ENCODE measurements at places on chromosomes 1 and 21.
A peak's percentile ranks its signal among the peaks of the same experiment; 100 is the strongest.

GRCh38 chr1:229344937-229345684 is 2.3 kb upstream of the CCSAP start:
- no peak for DNase-seq

DNA sequence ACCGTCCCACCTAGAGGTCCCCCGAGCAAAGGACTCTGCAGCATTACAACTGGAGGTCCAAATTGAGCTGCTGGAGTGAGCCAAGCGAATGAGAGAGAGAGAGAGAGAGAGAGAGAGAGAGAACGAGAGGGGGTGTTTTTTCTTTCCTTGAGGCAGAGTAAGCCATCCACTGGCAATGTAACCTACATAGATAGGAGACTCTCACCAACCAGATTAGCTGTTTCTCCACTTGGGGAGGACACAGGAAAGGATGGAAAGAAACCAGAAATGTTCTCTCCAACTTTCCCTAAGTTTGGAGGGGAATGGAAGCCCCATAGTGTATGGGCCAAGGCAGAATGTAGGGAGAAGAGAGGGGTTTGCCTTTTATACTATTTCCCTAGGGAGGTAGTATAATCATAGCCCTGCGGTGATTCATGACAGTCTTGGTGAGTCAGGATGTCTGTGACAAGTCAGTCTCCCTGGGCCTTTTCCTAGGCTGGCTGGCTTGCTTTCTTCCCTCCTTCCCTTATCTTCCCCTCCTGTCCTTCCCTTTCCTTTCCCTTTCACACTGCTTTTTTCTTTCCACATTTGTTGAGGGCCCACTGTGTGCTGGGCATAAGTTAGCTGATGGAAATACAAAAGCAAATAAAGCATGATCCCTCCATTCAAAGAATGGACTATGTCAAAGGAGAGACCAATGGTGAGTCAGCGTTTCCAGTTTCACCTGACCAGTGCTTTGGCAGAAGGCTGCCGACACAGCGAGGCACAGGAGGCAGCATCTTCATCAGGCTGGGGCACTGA is 7.1 kb downstream of the FNDC7 start:
- no peak for DNase-seq

DNA sequence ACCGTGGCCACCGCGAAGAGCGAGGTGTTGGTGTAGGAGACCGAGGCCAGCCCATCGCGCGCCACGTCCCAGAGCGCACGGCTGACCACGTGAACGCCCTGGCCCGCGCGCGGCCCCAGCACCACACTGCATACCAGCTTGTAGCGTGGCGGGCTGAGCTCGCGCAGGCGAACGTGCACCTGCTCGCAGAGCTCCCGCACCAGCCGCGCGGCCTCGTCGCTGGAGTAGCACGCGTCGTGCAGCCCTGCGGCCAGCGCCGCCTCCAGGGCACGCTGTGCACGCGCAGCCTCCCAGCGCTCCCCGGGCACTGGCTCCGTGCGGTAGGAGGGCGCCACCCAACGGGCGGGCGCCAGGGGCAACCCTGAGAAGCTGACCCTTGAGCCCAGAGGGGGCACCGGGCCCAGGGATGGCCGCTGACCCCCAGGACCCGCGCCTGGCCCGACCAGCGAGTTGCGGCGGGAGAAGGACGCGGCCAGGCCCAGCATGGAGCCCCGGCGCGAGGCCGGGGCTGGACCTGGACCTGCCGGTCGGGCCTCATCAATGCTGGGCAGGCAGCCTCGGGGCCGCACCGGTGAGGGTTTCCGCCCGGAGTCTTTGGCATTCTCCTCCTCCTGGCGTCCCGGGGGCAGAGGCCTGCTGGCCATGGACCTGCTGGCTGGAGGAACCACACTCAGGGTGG is 987 bp downstream of the DYNLT4 start:
- DNase-seq: no peak

DNA sequence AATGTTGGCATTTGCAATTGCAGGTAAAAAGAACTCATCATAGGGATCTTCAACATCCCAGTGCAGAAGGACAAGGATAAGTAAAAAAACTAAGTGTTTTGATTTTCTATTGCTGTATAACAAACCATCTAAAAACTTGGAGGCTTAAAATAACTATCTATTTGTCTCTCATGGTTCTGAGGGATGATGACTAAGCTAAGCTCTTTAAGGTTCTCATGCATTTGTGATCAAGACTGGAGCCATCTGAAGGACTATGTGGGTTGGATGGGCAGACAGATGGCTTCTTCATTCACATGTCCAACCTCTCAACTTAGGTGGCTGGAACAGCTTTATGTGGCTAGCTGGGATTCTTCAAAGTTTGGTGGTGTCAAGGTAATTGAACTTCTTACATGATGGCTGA is 51.5 kb downstream of the RPL5 start:
- DNase-seq: no peak

DNA sequence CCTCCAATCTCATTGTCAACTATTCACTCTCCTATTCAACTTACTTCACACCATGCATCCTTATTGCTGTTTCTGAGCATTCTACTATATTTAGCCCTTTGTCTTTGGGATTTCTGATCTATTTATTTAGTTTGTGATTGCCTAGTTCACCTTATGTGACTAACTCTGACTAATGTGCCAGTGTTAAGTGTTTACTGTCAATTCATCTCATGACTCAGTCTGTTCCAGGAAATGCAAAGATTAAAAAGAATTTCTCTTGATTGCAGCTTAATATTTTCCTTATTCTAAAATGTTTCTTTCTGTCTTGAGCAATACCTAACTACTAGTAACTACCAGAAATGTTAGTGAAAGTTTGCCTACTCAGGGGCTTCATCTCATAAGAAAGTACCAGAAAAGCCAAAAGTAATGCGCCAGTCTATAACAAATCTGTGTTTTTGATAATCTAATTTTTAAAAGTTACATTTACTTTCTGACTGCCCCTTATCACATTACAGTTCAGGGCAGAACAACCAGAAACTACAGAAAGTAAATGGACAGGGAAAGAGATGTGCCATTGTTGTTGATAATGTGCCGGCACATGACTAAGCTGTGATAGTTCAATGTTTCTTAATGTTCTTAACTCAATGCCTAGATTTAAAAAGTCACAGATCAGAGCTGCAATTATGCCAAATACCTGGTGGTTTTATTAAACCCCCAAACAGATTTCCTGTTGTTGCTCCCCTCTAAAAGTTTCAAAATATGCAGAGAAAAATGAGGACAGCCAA is 556.5 kb downstream of the PTBP2 start:
- DNase-seq: no peak

DNA sequence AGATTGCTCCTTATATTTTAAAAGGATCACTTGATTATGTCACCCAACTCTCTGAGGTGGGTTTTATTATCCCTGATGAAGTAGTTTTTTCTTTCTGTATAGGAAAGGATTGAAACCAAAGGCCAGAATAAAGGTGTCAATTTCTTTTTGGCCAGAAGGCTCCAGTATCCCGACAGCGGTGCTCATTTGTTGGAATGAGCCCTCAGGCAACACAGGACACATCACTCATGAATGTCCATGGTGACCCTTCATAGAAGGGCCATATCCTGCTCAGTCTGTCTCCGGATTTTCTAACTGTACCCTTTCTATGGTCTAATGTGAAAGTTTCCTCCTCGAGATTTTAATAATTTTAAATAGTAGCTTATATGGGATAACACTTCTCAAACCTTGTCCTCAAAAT is 171.3 kb upstream of the USP24 start:
- DNase-seq: no peak

DNA sequence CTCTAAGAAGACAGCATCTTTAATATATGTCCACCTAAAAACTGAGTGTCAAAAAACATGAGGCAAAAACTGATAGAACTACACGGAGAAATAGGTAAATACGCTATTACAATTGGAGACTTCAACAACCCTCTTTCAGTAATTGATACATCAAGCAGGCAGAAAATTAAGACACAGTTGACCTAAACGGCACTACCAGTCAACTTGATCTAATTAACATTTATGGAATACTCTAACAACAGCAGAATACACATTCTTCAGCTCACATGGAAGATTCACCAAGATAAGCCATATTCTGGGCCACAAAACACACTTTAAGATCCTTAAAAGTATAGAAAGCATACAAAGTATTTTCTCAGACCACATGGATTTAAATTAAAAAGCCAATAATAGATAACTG is 137.6 kb downstream of the CLIC6 start:
- DNase-seq: no peak

DNA sequence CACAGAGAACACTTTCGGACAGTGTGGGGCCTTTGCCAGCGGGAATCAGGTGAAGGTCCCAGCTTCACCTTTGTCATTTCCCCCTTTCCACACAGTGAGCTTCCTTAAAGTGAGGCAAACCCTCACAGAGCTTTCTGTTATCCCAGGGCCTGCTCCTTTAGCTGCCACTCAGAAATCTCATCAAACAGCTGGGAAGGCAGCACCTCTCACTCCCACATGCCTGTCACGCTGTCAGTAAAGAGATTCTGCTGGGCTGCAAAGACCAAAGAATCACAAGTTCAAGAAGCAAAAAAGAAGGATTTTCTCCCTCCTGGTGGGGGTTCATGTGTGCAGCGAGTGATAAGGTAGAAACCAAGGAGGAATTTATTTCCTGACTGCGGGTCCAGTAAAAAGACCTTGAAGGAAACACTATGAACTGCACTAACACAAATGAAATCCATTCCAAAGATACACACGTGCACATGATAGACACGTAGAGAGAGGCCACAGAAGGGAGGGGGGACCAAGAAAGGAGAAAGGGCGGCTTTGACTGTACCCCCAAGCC is 44.0 kb downstream of the HTR6 start:
- DNase-seq: no peak

DNA sequence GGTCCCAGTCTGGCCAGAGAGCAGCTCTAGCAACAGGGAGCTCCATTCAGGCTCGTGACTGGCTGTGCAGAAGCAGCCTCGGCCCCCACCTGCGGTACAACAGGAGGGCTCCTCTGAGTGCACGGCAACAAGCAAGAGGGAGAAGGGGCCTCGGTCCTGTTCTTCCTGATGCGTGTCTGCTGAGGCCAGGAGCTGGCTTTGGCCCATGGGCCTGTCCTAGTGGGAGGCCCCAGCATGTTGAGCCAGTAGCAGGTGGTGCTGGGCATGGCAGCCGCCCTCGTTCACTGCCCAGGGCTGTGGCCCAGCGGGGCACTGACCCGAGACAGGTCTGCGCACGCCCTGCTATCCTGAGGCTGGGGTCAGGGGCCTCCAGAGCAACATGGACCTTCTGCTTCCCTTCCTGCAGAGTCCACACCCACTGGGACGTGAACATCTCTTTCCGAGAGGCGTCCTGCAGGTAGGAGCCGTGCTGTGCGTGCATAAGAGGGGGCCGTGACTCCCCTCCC is 7.0 kb downstream of the SAMD11 start:
- no peak for DNase-seq

- DNase-seq: no peak
Measured at GRCh38 chr1:75170981-75171380, 36.8 kb downstream of the LHX8 start.

DNA sequence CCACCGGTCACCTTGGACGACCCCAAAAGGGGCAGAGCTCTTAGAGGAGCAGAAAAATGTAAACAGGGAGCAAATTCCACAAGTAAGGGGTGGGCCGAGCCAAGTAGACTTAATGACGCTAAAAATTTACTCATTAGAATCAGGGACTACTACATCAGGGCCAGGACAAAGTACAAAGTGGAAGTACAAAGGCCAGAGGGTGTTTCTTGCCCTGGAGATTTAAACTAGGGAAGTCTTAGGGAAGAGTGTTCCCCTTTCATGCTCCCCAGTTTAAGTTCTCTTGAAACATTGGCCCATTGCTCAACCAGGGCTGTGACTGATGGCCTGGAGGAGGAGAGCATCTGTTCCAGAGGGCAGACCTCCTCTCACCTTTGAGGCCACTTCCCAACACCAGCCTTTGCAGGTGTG is 48.6 kb downstream of the BACH1 start:
- no peak for DNase-seq

- DNase-seq: no peak
Measured at GRCh38 chr1:18539171-18539570, 58.4 kb downstream of the KLHDC7A start.

- DNase-seq: no peak
Measured at GRCh38 chr1:30303387-30303786, 420.0 kb downstream of the MATN1 start.

- no peak for DNase-seq
Measured at GRCh38 chr1:87959236-87959635, 630.6 kb downstream of the LMO4 start.

- DNase-seq: no peak
Measured at GRCh38 chr1:77230051-77230450, 10.8 kb upstream of the PIGK start.

DNA sequence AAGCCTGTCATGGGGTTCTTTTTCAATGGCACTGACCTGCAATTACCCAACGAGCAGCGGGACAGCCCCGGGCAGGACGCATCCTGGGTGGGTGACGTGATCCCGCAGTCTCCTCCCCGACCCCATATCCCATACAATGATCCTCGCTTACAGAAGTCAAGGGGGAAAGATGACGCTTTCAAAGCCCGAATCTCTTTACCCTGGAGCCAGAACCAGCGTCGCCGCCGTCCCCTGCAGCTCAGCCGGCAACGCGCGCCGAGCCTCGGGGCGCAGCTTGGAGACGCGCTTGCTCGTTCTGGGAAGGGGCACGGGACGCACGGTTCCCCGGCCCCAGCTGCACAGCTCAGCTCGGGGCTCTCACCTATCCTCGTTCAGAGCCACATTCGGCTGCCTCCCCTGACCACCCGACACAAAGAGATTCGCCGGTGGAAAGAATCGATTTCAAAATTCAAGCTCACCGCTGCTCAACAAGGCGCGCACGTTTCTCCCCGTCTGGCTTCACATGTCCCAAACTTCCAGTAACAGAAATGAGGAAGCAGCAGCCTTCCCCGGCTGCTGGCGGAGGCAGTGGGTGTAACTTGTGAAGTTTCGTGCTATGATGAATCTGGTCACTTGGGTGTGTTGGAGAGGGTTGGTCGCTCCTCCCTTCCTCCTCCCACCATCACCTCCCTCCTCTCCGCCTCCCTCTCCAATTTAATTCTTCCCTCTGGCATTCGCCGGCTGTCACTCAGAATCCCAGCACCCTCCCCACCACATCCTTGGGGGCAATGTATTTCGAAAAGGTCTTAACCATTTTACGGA is at the start of gene TIAM1:
Gene TIAM1, minus strand, starts transcription at position 582 of the 801 bp plus-strand sequence. CDS start 77,289 bp downstream, outside the sequence.
- DNase-seq: no peak

GRCh38 chr1:10755970-10756521 is 40.4 kb downstream of the CASZ1 start:
- DNase-seq: peak; percentile 24

DNA sequence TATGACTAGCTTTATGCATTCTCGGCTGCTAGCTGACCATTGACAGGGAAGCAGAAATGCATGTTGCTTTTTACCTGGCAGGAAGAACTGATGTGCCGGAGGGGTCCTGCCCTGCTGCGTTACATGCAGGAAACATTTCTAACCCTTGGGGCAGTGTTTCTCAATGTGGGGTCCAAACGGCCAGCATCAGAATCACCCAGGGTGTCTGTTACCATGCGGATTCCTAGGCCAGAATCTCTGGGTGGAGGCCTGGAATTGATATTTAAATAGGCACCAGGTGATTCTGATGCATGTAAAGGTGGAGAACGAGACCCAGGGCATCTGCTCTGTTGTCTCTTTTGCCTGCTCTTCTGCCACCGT is 182.7 kb downstream of the PCP4 start:
- DNase-seq: no peak

DNA sequence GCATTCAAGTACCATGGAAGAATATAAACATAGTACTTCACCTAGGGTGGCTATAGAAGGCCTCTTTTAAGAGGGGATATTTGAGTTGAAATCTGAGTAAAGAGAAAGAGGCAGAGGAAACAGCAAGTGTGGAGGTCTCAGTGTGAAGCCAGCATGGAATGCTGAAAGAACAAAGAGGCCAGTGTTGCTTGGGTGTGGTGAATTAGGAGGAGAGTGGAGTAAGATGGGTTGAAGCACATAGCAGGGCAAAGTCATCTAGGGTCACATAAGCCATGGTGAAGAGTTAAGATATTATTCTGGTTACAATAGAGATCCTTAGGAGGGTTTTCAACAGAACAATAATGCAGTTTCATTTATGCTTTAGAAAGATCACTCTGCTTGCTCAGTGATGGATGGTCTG is 37.5 kb downstream of the C1orf141 start:
- no peak for DNase-seq
